ENCODE measurements at places on chromosomes 4 and X.

- peak; percentile 37 for DNase-seq
Measured at GRCh38 chrX:129984111-129984958, 1.9 kb downstream of the BCORL1 start.

DNA sequence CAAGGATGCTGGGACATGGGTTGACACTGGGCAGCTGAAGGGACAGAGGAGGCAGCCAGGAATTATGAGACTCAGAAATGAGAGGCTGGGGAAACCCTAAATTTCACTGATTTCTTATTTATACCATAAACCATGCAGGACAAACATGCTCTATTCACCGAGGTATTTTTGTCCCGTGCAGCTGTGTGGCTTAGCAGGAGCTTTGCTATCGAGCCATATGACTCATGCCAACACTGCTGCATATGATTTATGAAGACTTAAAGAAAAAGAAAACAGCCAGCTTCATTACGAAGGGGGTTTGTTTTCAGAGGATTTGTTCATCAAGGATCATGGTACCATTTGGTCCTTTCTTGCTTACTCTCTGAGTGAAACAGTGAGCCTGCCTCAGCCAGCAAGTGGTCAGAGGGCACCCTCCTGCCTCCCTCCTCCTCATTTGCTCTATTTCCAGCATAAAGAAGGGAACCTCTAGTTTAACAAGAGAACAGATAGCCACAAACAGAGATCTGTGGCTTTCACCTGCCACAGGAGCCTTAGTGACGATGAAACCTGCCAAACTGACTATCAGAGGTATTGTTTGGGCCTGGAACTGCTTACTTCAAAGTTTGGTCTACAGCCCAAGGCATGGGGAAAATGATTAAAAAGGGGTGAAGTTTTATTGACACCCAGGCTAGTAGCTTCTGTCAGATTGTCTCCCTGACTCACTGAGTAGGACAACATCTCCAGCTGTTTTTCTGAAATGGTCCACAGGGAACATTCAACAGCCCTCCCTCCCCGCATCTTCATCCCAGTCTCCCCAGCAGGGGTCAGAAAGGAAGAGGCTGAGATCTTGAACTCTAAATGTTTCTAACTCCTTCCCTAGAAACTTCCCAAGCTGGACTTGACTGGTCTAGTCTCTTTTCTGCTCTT lies 80.1 kb upstream of the MAML3 start:
- peak; percentile 40 for DNase-seq

DNA sequence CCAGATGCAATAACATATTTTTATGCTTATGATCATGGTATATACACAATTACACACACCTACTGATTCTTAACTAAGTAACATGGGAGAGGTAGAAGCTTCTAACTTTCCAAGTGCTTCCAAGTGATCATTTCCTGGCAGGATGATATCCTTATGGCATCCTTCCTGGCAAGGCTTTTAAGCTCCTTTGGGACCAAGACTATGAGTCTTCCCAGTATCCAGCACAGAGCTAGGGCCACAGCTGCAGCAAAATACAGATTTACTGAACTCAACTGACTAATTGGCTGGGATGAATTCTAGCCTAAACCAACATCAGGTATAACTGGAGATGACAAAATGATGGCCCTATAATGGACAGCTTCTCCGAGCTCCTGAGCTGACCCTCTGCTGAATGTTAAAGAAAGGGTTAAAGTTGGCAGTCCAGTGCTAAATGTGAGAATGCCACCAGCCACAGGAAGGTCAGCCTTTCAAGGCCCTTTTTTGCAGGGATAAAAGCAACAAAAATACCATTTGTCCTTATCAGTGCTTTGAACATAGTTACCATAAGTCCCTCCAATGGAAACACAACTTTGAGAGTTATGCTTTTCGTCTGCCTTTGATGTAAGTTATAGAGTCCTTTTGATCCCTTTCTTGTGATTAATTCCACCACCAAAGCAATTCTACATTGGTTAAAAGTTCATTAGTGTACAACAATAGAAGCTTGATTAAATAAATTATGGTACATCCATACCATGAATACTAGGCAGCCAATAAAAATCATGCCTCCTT lies 73.4 kb downstream of the MGST2 start:
- DNase-seq = no peak

DNA sequence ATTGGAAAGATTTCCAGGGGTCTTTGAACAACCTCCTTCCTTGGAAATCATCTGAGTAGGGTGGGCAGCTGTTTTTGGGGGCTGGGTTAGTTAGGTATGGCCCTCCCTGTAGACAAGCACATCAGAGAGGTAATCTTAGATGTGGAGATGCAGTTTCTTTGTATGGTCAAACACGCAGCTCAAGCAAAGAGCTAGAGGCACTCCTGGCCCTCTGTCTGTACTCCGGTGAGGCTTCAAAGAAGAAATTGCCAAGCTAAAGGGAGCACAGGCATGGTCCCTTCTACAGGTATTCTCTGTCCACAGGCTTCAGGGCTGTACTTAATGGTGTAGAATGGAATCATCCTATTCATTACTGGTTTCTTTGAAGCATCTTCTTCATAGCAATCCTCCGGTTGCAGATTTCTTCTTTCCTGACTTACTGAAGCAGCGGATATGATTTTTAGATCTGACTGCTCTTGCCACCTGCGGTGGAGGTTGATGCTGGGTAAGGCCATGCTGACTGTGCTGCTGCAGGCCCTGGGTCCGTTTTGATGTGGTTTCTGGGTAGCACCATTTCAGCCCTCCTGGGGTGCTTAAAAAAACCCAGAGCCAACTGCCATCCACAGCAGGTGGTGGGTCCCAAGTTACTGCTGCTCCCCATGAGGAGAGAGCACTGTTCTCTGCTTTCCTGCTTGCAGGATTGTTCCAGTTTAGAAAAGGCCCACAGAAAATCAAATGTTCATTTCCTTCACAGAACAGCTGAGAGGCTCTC lies 318.9 kb upstream of the GATB start:
- DNase-seq = peak; percentile 66

GRCh38 chr4:157052429-157053040 lies 23.4 kb upstream of the GLRB start:
- DNase-seq = no peak

GRCh38 chr4:25884031-25884782 lies 21.4 kb upstream of the SEL1L3 start:
- DNase-seq = no peak

DNA sequence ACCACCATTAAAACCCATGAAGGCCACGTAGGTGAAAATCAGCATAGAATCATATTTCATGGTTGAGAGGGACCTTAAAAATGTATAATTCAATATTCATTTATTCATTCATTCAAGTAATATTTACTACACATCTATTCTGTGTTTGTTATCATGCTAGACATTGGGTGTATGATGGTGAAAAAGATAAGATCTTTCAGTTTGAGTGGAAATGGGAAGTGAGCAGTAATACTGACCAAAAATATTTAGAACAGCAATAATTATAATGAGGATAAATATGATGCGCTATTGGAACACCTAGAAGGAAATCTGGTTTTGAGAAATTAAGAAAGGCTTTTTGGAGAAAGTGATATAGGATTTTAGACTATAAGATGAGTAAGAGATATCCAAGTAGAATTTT lies 28.0 kb downstream of the DKK2 start:
- no peak for DNase-seq

- DNase-seq = no peak
Measured at GRCh38 chr4:52012651-52013050, 7.5 kb downstream of the LRRC66 start.

- DNase-seq = no peak
Measured at GRCh38 chr4:73086095-73086868, 16.8 kb upstream of the COX18 start.

DNA sequence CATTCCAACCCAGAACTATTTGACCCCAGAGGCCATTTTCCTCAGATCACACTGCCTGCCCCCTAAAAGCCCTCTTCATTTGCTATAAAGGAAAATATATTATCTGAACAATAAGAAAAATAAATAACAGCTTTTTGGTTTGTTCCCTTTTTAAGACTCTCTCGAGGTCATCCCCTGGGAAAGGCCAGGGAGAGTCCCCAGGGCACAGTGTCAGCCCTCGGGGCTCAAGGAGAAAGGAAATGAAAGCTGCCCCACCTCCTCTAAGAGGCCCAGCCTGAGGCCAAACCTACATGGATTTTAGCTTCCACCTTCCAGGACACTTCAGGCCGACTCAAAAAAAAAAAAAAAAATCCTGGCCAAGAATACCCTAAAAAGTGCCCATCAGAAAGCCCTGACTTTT lies 97.6 kb downstream of the SH3KBP1 start:
- DNase-seq = no peak

- no peak for DNase-seq
Measured at GRCh38 chrX:15906041-15906943, 51.7 kb upstream of the AP1S2 start.

- no peak for DNase-seq
Measured at GRCh38 chrX:9278475-9279233, 186.2 kb upstream of the TBL1X start.

DNA sequence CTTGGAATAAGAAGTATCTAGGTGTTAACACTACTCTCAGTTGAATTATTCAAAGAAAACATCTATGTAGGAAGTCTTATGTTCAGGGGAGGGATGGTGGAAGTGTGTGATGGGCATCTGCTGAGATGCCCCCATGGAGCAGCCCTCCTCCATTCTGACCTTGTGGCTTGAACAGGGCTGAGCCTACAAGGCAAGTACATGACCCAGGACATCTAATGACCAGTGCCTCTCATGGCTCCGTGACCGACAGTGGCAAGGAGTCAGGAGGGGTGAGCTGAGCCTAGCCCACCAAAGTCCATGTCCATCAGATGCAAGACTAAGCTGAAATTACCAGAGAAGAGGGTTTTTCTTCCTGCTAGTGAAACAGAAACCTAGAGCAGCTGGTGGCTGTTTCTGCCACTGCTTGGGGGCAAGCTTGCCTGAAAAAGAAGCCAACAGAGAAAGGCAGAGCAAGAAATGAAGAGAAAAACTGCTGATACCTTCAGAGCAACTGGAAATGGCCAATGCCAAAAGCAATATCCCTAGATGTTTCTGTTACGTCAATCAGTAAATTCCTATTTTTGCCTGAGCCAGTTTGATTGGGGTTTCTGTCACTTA lies 113.5 kb downstream of the TSPAN5 start:
- no peak for DNase-seq

- peak; percentile 89 for DNase-seq
Measured at GRCh38 chrX:13087322-13088155, 43.1 kb upstream of the FAM9C start.

DNA sequence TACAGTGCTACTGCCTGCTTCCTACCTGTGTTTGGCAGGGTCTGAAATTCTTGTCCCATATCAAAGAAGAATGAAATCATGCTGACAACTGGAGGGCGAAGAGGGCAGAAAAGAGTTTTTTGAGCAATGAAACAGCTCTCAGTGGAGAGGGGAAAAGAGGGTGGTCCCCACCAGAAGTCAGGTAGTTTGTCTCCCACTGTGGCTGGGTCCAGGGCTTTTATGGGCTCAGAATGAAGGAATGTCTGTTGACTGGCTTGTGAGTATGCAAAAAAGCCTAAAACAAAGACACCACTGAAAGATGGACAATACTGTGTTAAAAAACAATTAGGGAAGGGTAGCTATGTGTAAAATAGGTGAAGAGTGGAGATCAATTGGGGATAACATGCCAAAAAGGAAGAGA lies 115.0 kb downstream of the ADAM29 start:
- DNase-seq = no peak

DNA sequence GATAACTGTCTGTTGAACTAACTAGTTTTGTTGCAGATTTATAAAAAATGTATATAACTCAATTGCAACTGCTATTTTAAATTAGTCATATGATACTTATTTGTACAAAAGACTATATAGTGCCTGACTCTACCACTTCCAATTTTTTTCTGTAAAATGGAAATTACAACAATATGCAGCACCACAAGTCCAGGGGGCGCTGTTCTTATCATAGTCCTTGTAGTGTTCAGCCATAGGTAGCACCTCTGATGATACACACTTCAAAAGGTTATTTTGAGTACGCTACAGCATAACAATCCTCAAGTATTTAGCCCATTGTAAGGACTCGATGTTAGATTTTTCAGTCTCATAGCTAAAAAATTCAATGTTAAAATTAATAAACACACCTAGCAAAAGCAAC lies 174.9 kb downstream of the CORIN start:
- DNase-seq = peak; percentile 60

All from NAMALWA (cell line).